ENCODE measurements at places on chromosomes 2 and 18. TPM values are rescaled to one million over a fixed set of nuclear protein-coding genes. Genes with fewer than 3 reads are reported as not detected.

TXNDC2 gene
- 0.07 TPM for total RNA-seq

FEV gene
- total RNA-seq, result not detected

MAP4K4 gene
- total RNA-seq, result 520 TPM

CXCR4 gene
- total RNA-seq, result 93.5 TPM

NCKAP5 gene
- 0.50 TPM for total RNA-seq

SERPINB12 gene
- total RNA-seq, result not detected

RAX gene
- not detected for total RNA-seq

ZNF892 gene
- 6.4 TPM for total RNA-seq

UGT1A8 gene
- total RNA-seq, result not detected

TXNDC9 gene
- 133 TPM for total RNA-seq

NOSTRIN gene
- total RNA-seq, result 0.07 TPM

PSMA8 gene
- total RNA-seq, result not detected

MOGAT1 gene
- not detected for total RNA-seq

ELOA2 gene
- total RNA-seq, result not detected

UGT1A10 gene
- total RNA-seq, result not detected

LRATD1 gene
- 0.13 TPM for total RNA-seq

TOGARAM2 gene
- 0.13 TPM for total RNA-seq

LINC00305 gene
- total RNA-seq, result not detected

ADD2 gene
- total RNA-seq, result 7.3 TPM

IL36G gene
- total RNA-seq, result not detected

CFLAR gene
- total RNA-seq, result 385 TPM

C2orf81 gene
- 0.40 TPM for total RNA-seq

MAPK4 gene
- not detected for total RNA-seq

NYAP2 gene
- total RNA-seq, result not detected

ACMSD gene
- total RNA-seq, result not detected

NR4A2 gene
- 0.13 TPM for total RNA-seq

MOCOS gene
- total RNA-seq, result 0.53 TPM

SPHKAP gene
- not detected for total RNA-seq

GAREM2 gene
- 1.1 TPM for total RNA-seq

SCTR gene
- total RNA-seq, result not detected

GRHL1 gene
- total RNA-seq, result 0.86 TPM

DHRS9 gene
- 0.29 TPM for total RNA-seq

CNGA3 gene
- under 0.01 TPM for total RNA-seq

KLHL41 gene
- 0.29 TPM for total RNA-seq

GPR39 gene
- not detected for total RNA-seq

CRYGC gene
- total RNA-seq, result not detected

KATNAL2 gene
- total RNA-seq, result 3.0 TPM

MTIF2 gene
- 43.6 TPM for total RNA-seq

TUBB8B gene
- total RNA-seq, result not detected

VSNL1 gene
- not detected for total RNA-seq

POTEI gene
- total RNA-seq, result 0.66 TPM

TFCP2L1 gene
- total RNA-seq, result not detected

IL1RL1 gene
- 159 TPM for total RNA-seq

SPAG16 gene
- 21.4 TPM for total RNA-seq

CLEC4F gene
- total RNA-seq, result not detected

MRPL19 gene
- 81.0 TPM for total RNA-seq

MAP3K19 gene
- not detected for total RNA-seq

OR6B2 gene
- not detected for total RNA-seq

CYP27C1 gene
- not detected for total RNA-seq

CFC1 gene
- total RNA-seq, result not detected

DYNAP gene
- total RNA-seq, result not detected

MAP2 gene
- 24.5 TPM for total RNA-seq

HOXD13 gene
- total RNA-seq, result not detected

MREG gene
- 5.5 TPM for total RNA-seq

TMEM247 gene
- not detected for total RNA-seq

OSR1 gene
- 0.07 TPM for total RNA-seq

SKOR2 gene
- total RNA-seq, result not detected
